ENCODE measurements at places on chromosomes 6 and 20.
A peak's percentile ranks its signal among the peaks of the same experiment; 100 is the strongest.

DNA sequence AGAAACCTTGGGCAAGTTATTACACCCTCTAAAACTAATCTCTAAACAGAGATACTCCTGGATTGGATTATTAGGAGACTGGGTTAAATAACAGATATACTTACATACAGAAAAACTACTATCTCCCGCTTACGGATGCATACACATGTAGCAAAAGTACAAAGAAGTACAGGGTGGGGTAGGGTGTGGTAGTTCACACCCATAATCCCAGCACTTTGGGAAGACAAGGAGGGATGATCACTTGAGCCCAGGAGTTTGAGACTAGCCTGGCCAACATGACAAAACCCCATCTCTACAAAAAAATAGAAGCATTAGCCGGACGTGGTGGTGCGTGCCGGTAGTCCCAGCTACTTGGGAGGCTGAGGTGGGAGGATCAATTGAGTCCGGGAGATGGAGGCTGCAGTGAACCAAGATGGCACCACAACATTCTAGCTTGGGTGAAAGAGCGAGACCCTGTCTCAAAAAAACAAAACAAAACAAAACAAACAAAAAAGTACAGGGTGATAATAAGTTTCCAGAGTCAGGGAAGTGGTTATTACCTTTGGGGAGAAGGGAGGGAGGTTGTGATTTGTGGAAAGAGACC, 8.1 kb downstream of the PIM1 start:
- DNase-seq: no peak

GRCh38 chr20:21303872-21304586, 898 bp downstream of the XRN2 start:
- no peak for DNase-seq

- no peak for DNase-seq
Observed at GRCh38 chr6:3418496-3419060, 38.3 kb downstream of the SLC22A23 start.

DNA sequence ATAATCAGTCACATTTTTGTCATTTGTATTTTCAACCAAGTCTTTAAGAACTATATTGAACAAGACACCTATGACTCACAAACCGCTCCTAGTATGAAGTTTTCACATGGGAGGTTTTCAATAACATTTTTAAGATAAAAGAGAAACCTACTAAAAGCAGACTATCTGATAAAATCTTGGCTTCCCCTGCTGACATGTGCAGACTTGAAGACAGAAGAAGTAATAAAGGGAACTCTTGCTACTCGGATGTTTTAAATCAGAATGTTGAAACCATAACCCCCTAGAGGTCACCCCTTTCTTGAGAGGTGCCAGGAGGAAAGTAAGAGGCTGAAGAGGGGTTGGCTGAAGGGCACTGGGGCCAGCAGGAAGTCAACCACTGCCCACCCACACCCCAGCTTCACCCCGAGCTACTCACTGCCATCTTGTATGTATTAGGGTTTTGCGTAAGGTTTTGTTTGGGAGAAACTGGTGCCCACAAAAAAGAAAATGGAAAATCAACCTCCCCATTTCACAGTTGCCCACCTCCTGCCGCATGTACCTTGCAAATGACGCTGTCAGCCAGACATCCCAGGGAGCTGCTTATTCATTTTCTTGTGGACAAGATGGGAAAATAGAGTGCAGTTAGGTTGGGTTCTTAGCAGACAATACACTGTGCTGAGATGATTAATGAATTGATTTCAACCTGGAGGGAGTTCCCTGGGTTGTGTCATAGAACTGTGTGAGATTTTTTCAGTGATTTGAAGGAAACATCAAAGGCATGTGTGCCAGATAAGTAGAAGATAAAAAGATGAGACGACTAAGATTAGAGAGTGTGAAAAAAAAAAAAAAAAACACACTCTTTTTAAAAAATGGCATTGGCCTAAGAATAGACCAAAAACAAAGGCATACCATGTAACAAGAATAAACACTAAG, 83.2 kb upstream of the TAB2 start:
- peak; percentile 29 for DNase-seq

- DNase-seq: no peak
Observed at GRCh38 chr6:112352607-112353006, 5.5 kb downstream of the RFPL4B start.

DNA sequence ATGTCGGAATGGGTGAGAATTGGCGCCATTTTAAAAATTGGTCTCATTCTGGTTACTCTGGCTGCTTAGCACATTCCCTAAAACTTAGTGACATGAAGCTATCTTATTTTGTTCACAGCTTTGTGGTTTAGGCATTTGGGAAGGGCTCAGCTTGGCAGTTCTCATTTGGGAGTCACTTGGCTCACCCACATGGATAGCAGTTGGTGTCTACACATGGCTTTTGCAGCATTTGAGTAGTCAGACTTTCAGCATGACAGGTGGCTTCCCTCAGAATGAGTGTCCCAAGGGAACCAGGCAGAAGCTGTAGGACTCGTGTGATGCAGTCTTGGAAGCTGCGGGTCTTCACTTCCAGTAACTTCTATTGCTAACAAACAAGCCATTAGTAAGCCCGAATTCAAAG, 64.6 kb downstream of the UST start:
- DNase-seq: no peak

DNA sequence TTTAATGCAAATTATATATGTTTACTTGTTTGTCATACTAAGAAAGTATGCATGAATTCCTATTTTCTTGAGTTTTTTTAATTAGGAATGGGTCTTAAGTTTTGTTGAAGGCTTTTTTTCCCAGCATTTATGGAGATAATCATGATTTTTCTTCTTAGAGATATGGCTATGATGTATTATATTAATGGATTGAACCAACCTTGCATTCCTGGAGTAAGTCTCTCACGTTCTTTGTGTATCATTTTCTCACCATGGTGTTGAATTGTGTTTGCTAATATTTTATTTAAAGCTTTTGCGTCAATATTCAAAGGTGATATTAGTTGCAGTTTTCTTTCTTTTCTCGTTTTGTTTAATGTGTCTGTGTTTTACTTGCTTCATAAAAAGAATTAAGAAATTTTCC, 48.4 kb upstream of the SLC35D3 start:
- DNase-seq: no peak

- DNase-seq: no peak
Observed at GRCh38 chr20:64055893-64056638, 6.6 kb upstream of the SOX18 start.

GRCh38 chr6:28462401-28462800, 19.1 kb upstream of the ZSCAN23 start:
- DNase-seq: no peak

DNA sequence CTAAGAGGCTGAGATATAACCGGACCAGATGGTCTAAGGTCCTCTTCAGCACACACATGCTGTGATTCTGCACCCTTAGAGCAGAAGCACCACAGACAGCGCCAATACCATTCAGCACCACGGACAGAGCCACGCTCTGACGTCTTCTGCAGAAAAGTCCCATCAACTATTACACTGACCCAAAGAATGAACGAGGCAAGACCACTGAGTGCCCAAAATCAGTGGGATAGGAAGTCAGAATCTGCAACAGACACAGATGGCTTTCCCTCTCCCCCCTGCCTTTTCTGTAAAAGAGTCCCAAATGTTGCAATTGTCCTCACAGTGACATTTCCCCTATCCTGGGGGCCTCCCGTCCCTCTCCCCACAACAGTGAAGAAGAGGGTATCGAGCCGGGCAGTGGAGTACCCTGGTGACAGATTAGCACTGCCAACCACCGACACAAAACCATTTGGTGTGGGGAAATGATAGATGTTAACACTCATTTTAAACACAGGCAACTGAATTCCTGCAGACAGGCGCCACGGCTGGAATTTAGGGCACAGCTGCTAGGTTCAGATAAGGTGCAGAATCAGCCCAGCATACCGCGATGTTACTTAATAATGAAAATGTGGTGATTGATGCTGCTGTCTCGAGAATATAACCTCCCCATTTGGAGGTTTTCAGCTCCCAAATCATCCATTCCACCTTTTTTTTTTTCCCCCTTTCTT, 66.6 kb upstream of the CTNNBL1 start:
- peak; percentile 10 for DNase-seq

Measured in activated T-cell treated with anti-CD3 and anti-CD28 coated beads for 24 hours (primary cell).